Mucosa of descending colon (tissue), 3 donors: ENCODE measurements at places on chromosomes 3 and 15. TPM values are rescaled to one million over a fixed set of nuclear protein-coding genes. Genes with fewer than 3 reads are reported as not detected.

Gene THAP10
- 2.7 TPM for total RNA-seq

Gene EIF1B
- 62.7 TPM for total RNA-seq

GRCh38 chr3:54987719-54988118 lies 59.9 kb upstream of the LRTM1 start:
- DNase-seq: no peak

Gene TLR9
- not detected for total RNA-seq

Gene KCNH8
- 1.3 TPM for total RNA-seq

DNA sequence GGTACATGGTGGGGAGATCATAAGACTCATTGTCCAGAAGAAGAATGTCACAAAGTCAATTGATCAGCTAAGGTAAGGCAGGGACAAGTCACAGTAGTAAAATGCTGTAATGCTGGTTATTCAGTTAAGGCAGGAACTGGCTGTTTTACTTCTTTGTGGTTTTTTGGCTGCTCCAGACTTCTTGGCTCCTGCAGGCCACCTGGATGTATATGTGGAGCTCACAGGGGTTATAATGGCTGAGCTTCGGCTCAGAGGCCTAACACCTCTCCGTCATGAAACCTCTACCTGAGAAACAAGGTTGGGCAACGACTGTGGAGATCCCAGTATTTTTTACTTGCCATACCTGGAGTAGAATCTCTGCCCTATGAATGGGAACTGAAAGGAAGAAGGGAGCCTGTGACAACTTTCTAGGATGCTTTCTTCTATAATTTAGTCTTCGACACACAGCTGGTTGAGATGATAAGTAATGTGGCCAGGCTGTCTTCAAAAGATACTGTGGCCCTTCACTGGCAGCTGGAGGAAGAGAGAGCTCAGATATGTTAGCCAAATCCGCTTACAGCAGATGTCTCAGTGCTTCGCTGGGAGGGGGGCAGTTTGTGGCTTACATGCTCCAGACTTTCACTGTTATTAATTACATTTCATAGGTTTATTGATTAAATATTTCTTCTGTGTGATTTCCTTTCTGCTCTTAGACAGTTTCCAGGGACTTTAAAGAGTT lies 887.8 kb downstream of the IGSF11 start:
- no peak for DNase-seq

GRCh38 chr3:61371123-61371522 lies 119.9 kb upstream of the FHIT start:
- DNase-seq: peak; percentile 16

Gene SAMD7
- total RNA-seq: not detected

DNA sequence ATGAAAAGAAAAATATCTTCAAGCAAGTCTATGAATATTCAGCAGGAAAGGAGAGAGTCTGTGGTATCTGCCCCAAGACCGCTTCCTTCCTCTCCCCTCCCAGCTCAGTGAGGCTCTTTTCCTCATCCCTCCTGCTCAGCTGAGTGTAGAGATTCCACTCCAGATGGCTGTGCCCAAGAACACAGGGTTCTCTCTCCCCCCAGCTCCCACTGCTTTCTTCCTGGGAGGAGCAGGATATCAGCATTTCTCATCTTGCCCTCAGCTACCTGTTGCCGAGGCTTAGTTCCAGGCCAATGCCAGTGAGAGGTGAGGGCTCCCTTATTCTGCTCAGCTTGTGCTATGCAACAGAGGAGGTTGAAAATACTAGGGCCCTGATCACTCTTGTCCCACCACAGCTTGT lies 211.9 kb downstream of the SV2B start:
- no peak for DNase-seq

GRCh38 chr3:40637906-40638305 lies 113.1 kb downstream of the ZNF621 start:
- no peak for DNase-seq

Gene KATNBL1
- 42.8 TPM for total RNA-seq

- no peak for DNase-seq
Observed at GRCh38 chr3:151550025-151550618, 89.3 kb upstream of the IGSF10 start.

Gene DZIP1L
- 1.8 TPM for total RNA-seq

Gene SLC24A5
- not detected for total RNA-seq

DNA sequence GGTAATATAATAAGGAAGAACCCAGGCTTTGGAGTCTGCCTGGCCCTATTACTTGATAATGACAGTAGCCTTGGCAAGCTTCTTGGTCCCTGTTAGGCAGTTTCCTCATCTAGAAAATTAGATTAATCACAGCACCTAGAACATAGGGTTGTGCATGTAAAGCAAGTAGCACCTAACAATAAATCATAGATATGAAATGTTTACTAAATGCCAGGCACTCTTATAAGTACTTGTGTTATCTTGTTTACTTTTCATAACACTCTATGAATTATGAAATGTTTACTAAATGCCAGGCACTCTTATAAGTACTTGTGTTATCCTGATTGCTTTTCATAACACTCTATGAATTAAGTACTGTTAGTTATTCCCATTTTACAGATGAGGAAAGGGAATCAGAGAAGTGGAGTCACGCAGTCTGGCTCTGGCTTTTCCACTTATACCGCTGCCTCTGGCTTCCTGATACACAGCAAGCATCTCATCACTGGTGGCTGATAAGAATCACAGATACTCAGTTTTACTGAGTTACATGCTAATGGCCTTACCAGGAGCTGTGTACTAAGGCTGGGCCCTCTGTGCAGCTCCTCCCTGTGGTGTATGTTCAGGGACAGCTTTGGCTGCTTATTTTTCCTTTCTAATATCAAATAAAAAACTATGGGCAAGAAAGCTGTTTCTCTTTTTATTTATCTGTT lies 123.4 kb downstream of the FEZF2 start:
- DNase-seq: no peak

- peak; percentile 79 for DNase-seq
Observed at GRCh38 chr3:139121513-139122220, 77.0 kb upstream of the PRR23C start.

Gene SLITRK3
- total RNA-seq: 7.4 TPM

GRCh38 chr15:92277776-92278175 lies 115.9 kb upstream of the ST8SIA2 start:
- DNase-seq: no peak

GRCh38 chr3:29176501-29176900 lies 104.4 kb upstream of the RBMS3 start:
- no peak for DNase-seq

- no peak for DNase-seq
Observed at GRCh38 chr3:29381595-29381994, 100.7 kb downstream of the RBMS3 start.

DNA sequence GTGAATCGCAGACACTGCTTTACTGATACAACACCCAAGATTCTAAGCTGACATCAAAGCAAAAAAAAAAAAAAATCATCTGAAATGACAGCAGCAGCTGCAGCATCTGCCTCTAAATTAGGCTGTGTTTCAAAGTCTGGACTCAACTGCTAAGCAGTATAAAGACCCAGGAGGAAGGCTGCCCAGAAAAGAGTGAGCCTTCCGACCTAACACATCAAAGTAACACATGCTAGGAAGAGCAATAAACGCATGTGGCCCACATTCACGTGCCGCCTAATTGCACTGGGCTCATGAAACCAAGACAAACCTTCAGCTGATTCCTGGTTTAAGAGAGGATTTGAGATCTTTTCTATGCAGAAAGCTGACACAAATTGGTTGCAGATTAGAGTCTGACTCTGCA lies 317.1 kb downstream of the ZIC4 start:
- no peak for DNase-seq

Gene ITIH4
- 4.3 TPM for total RNA-seq

Gene LRRC2
- 2.5 TPM for total RNA-seq

GRCh38 chr3:66299891-66300290 lies 79.1 kb downstream of the SLC25A26 start:
- no peak for DNase-seq

DNA sequence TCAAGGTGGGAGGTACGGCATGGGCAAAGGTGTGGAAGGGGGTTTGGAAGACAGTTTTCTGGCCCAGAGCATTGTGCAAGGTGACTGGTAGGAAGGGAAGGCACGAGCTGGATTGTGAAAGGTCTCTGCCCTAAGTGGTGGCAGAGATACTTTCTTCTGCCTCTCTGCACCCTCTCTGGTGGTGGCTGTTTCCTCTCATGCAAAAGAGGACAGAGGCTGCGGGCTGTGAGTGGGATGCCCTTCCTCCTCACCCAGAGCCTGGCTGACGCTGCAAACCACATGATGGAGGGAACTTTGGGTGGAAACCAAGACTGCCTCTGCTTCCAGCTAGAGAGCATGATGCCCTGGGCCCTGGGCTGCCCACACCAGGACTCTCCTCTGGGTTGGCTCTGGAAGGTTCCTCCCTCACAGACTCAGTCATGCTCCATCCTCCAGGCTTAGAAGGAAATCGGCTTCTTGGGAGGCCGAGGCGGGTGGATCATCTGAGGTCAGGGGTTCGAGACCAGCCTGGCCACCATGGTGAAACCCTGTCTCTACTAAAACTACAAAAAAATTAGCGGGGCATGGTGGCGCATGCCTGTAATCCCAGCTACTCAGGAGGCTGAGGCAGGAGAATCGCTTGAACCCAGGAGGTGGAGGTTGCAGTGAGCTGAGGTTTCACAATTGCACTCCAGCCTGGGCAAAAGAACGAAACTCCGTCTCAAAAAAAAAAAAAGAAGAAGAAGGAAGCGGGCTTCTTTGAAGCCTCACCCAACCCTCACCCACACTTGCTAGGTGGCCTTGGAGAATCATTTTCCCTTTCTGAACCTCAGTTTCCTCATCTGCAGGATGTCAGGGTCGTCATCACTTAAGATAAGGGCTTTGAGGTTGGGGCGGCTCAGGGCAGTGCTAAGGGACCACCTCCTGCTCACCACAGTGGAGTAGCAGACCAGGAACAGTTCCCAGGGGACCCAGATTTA lies 8.3 kb downstream of the PSTPIP1 start:
- DNase-seq: peak; percentile 57

Gene ZNF385D
- total RNA-seq: 3.1 TPM

Gene PP2D1
- not detected for total RNA-seq

- no peak for DNase-seq
Observed at GRCh38 chr15:47523681-47524475, 193.4 kb upstream of the SEMA6D start.

Gene INSYN1
- total RNA-seq: 1.8 TPM

DNA sequence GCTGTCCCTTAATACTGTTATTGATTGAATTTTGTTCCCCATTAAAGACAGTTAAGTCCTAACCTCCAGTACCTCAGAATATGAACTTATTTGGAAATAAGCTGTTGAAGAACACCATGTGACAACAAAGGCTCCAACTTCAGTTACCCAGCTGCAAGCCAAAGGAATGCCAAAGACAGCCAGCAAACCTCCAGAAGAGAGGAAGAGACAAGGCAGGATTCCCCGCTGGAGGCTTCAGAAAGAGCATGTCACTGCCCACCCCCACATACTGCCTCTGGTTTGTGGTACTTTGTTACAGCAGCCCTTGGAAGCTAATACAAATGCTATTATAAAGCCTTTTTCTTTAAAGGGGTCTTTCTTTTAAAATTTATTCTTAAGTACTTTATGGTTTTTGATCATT lies 18.4 kb upstream of the NEK10 start:
- no peak for DNase-seq

DNA sequence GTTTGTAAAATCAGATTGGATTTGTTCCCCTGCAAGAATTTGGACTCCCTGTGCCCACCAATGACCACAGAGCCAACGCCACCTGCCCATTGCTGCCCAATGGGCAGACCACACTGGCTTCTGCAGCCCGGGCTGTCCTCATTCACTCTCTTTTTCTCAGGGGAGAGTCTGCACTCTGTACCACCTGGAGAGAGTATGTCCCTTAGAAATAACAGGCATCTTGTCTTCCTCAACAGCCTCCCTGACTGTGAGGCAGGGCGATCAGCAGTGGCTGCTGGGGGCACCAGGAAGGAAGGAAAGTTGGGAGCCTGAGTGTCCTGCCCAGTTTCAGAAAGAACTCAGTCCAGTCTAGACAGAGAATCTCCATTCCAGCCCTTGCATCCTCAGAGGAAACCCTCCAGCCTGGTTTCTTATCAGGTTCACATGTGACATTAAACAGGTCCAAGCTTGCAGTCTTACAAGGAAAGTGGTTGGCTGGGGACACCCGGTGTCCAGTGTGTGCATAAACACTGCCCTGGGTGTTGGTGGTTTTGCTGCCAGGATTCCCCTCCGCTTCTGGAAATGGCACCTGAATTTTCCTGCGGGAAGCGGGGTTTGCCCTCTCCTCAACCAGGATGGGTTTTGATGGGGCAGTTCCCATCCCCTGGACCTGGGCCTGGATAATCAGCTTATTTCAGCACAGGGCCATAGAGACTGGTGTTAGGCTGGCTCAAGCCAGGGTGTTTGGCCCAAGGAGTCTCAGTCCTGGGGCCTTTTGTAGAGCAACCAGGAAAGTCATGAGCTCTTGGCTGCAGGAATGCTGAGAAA lies 37.2 kb downstream of the SSUH2 start:
- DNase-seq: no peak

DNA sequence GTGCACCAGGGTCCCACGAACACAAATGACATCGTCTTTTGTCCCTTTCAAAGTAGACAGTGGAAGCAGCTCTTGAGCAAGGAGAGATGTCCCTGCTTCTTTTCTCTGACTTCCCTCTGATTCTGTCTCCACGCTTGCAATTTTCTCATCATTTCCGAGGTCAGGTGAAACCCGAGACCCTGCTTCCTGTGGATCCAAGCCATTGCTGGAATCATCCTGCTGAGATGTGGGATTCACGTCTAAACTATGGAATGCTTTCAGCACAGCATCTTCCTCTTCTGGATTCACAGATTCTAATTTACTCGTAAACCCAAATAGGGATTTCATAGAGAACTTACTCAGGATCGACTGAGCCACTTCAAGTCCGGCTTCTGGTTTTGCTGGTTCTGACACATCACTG lies 127.1 kb downstream of the FMN1 start:
- no peak for DNase-seq

Gene ROPN1B
- total RNA-seq: not detected

Gene ECE2
- total RNA-seq: 2.2 TPM

DNA sequence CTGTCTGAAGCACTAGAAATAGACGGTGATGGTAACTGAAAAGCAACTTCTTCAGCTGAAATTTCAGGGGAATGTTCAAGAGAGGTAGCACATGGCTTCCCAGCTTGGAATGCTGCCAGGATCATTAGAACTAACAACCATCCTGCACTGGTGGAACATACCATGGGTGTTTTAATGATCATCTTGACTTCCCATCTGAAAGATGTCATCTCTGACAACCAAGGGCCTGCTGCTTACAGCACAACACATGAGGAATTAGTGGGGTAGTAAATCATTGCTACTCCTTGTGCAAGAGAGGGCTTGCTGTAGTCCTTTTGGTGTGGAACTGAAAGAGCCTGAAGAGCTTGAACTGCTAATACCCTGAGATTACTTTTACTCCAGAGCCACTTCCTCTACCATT lies 853.7 kb downstream of the MCTP2 start:
- no peak for DNase-seq

Gene MYZAP
- 18.8 TPM for total RNA-seq

DNA sequence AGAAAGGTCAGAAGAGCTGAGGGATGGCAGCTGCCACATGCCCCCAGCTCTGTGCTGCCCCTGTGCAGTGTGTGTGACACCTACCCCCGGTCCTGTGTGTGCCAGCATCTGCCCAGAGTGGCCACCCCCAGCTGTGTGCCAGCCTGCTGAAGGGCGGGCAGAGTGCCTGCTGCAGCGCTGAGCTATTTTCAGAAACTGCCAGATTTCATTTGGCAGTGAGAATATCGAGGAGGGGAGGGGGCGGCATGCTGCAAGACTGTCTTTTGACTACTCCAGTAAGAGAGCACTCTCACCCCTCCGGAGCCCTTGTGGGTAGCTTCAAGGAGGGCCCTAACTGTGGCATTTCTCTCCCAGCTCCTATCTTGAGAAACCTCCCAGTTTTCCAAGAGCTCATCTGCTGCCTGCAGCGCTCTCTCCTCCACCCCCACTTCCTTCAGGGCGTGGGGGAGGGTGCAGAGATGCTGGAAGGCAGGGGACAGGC lies 25.2 kb upstream of the DOCK3 start:
- DNase-seq: no peak
